HepG2 (cell line): ENCODE measurements at places on chromosomes 1 and 21.
A peak's percentile ranks its signal among the peaks of the same experiment; 100 is the strongest.

DNA sequence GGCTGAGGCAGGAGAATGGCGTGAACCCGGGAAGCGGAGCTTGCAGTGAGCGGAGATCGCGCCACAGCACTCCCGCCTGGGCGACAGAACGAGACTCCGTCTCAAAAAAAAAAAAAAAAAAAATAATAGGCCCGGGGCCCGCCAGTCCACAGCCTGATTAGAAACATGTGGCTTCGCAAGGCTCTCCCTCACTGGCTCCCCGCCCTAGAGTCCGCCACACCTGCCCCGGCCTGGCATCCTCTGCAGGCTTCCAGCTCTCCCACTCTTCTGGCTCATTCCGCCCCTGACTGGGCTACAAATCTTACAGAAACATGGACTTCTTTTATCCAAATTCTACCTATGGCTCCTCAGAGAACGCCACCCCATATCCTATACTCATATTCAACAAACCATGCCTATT, 32.4 kb downstream of the PGBD5 start:
- peaks cover 12% of the 10 kb centered on the region; the same call in 2 of the 3 replicates for H3K27me3 ChIP-seq
- no peak overlapping the region for H3K27ac ChIP-seq
- no peaks in the 10 kb centered on the region for H3K4me1 ChIP-seq
- no peaks in the 10 kb centered on the region for H3K36me3 ChIP-seq
- DNase-seq = no peak
- H3K4me3 ChIP-seq = no peak overlapping the region

GRCh38 chr21:30953605-30954004, 72.2 kb upstream of the KRTAP11-1 start:
- DNase-seq = no peak
- H3K27ac ChIP-seq = no peak overlapping the region
- H3K4me1 ChIP-seq = no peaks in the 10 kb centered on the region
- no peak overlapping the region for H3K4me3 ChIP-seq
- no peaks in the 10 kb centered on the region for H3K27me3 ChIP-seq

DNA sequence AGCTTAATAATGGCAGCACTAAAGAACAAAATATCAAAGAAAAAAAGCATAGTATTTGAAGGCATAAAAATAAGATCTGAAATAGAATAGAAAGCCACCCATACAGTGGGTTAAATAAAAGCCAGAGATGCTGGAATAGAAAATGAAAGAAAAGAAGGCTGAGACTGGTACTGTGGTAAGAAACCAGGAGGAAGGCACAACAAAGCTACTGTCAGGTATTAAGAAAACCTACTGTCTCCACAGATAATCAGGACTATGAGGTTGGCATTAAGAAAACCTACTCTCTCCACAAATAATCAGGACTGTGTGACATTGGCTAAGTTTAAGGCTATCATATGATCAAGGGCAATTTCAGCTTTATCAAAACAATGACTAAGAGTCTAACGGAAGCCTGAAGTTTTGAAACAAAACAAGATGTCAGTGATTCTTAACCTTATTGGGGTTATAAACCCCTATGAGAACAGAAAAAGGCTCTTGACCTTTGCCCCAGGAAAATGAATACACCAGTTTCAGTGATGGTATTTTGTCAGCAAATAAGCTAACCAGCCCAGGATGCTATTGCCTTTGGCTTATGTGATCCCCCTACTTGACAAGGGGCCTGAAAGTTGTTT, 24.4 kb downstream of the MCOLN2 start:
- no peaks in the 10 kb centered on the region for H3K27me3 ChIP-seq
- no peak overlapping the region for H3K27ac ChIP-seq
- no peaks in the 10 kb centered on the region for H3K4me1 ChIP-seq
- H3K36me3 ChIP-seq = no peaks in the 10 kb centered on the region
- DNase-seq = no peak

DNA sequence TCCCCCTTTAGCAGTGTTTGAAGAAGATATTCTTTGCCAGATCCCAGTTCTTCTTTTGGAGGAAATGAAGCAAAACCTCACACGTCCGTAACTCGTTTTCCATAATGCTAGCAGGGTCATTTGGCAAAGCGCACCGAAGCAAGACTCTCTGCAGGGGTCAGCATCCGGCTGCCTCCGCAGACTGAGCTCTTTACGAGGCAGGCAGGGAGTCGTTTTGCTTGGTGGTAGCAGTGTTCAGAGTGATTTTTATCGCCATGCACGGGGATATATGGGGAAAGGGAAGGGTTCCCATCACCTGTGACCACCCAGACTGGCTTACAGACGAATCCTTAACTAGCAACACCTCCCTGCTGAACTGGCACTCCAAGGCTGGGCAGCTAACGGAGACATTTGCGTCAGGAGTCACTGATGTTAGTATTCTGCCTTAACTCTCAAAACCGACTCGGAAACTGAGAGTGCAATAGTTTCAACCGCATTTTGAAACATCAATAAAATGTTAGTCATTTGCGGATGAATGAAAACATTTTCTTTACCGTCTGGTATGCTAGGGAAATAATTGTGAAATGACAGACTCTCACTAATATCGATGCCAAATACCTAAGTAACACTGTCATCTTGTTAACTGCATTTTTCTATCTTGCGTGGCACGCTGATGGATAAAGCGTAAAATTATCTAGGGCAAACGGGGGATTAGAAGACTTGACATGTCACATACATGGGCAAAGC, 2.2 kb upstream of the NEGR1 start:
- 0 out of 2 replicates have a peak overlapping the region, but pooled peaks have one; percentile 56 for H3K4me3 ChIP-seq
- H3K36me3 ChIP-seq = no peaks in the 10 kb centered on the region
- DNase-seq = peak; percentile 13

DNA sequence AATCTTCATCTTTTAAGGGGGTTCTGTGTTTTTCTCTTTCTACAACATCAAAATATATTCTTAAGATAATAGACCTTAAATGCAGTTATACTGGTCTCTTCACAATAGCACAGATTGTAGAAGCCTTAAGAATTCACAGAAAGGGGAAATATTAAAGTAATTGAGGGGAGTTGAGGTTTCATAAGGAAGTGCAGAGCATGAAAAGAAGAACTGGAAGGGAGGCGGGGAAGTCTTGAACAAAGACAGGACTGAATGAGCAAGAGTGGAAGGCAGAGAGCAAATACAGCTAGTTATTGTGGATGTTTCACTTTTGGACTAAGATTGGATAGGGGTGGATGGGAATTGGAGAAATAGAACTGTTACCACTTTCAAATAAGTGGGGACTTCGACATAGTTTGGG, 67.7 kb downstream of the PTGER3 start:
- H3K36me3 ChIP-seq = no peaks in the 10 kb centered on the region
- DNase-seq = no peak

- H3K27me3 ChIP-seq = no peaks in the 10 kb centered on the region
- peaks cover 12% of the 10 kb centered on the region for H3K4me1 ChIP-seq
- no peak for DNase-seq
- H3K36me3 ChIP-seq = no peaks in the 10 kb centered on the region
- H3K4me3 ChIP-seq = no peak overlapping the region
These were observed 50.2 kb downstream of the RABGAP1L start for GRCh38 chr1:174209347-174210187.

GRCh38 chr1:61224609-61225008, 142.2 kb downstream of the NFIA start:
- peaks cover 79% of the 10 kb centered on the region for H3K4me1 ChIP-seq
- no peak for DNase-seq
- no peaks in the 10 kb centered on the region for H3K27me3 ChIP-seq

DNA sequence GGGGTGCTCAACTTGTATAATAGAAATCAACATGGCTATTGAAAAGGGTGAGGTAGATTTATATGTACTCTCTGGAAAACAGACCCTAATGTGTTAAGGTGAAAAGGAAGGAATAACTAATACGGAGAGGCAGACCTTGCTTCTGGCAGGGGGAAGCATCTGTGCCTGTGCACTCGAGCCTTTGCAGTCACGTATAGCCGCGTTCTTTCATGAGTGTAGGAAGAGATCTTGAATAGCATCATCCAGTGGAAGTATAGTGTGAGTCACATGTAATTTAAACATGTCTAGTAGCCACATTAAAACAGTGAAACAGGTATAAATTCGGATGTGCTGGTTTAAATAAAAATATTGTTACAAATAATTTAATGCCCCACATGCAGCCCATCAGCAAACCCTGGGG, 3.0 kb downstream of the A3GALT2 start:
- H3K27ac ChIP-seq = no peak overlapping the region
- H3K36me3 ChIP-seq = peaks cover 2% of the 10 kb centered on the region; the same call in 1 of the 3 replicates
- no peak for DNase-seq
- H3K4me1 ChIP-seq = peaks cover 9% of the 10 kb centered on the region
- peaks cover 33% of the 10 kb centered on the region for H3K27me3 ChIP-seq

DNA sequence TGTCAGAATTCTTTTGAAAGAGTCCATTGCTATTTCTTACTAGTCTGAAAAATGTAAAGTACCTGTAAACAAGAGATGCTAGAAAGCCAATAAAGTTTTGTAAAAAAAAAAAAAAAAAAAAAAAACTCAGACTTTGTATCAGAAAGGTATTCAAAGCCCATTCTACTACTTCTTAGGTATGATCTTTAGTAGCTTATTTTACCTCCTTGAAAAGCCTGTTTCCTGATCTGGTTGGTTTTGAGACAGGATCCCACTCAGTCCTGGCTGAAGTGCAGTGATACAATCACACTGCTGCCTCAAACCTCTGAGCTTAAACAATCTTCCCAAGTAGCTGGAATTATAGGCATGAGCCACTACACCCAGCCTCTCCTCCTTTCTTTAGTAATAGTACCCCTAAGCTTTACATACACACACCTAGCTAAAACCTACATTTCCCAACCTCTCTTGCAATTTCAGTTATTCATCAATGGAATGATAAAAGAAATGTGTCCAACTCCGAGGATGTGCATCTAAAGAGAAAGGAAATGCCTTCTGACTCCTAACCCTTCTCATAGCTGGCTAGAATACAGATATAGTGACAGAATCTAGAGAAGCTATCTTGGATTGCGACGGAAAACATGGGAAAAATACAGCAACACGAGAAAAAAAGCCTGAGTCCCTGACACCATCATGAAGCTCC, 30.6 kb downstream of the EPS15 start:
- H3K4me3 ChIP-seq = no peak overlapping the region
- H3K4me1 ChIP-seq = peaks cover 6% of the 10 kb centered on the region
- DNase-seq = no peak

DNA sequence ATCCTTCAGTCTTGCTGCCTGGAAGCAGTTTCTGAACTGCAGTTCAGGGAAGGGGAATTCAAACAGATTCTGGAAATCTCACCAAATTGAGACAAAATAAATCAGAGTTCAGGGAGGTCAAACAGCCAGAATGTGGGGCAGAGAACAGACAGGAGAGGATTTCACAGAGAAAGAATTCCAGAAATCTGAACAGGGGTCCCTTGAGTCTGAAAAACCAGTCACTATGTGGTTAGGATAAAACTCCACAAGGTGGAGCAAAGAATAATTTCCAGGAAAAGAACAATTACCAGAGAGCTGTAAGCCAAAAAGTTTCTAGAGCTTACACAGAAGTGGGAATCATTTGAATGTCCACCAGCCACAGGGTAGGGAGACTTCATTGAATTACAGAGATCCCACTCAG, 84.7 kb downstream of the URB2 start:
- no peak overlapping the region for H3K27ac ChIP-seq
- H3K4me1 ChIP-seq = peaks cover 7% of the 10 kb centered on the region
- H3K4me3 ChIP-seq = no peak overlapping the region

GRCh38 chr1:94582565-94582964, 41.0 kb upstream of the F3 start:
- H3K4me3 ChIP-seq = no peak overlapping the region
- peaks cover 24% of the 10 kb centered on the region for H3K4me1 ChIP-seq
- H3K27me3 ChIP-seq = no peaks in the 10 kb centered on the region
- H3K27ac ChIP-seq = no peak overlapping the region
- DNase-seq = no peak
- no peaks in the 10 kb centered on the region for H3K36me3 ChIP-seq

GRCh38 chr1:87058343-87058649, 143.9 kb downstream of the HS2ST1 start:
- no peaks in the 10 kb centered on the region for H3K27me3 ChIP-seq
- no peak overlapping the region for H3K4me3 ChIP-seq
- no peak overlapping the region for H3K27ac ChIP-seq

GRCh38 chr1:228866468-228866867, 131.2 kb downstream of the RHOU start:
- H3K27me3 ChIP-seq = no peaks in the 10 kb centered on the region
- peak overlapping the region; percentile 32 for H3K4me3 ChIP-seq
- H3K4me1 ChIP-seq = peaks cover 89% of the 10 kb centered on the region

GRCh38 chr1:235013512-235013911, 115.1 kb downstream of the TOMM20 start:
- no peak for DNase-seq
- no peak overlapping the region for H3K4me3 ChIP-seq
- H3K27ac ChIP-seq = no peak overlapping the region
- H3K4me1 ChIP-seq = peaks cover 39% of the 10 kb centered on the region

GRCh38 chr1:109579491-109579890, 31.1 kb downstream of the GNAI3 start:
- peaks cover 57% of the 10 kb centered on the region; the same call in 2 of the 3 replicates for H3K36me3 ChIP-seq
- H3K4me1 ChIP-seq = peaks cover 10% of the 10 kb centered on the region
- H3K27me3 ChIP-seq = no peaks in the 10 kb centered on the region
- H3K4me3 ChIP-seq = no peak overlapping the region

DNA sequence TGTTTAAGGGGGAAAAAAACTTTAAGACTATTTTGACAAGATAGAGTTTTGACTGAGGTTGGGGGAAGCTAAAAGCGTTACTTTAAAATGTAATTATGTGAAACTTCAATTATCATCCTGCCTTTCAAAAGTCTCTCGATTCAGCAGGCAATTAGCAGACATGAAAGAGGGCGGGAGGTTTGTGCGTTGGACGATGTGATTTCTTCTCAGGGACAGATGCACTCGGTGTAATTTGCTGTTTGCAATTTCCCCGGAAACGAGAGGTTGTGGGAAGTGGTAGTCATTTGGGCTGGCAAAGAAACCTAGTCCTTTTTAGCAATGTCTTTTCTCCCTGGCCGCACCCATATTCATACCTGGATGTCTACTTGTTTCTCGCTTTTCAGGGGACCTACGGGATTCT, 27.1 kb downstream of the KAZN start:
- H3K36me3 ChIP-seq = no peaks in the 10 kb centered on the region
- H3K27ac ChIP-seq = no peak overlapping the region

GRCh38 chr1:12052008-12052573, 11.0 kb upstream of the TNFRSF8 start:
- no peak for DNase-seq
- peaks cover 41% of the 10 kb centered on the region; the same call in 2 of the 3 replicates for H3K27me3 ChIP-seq
- H3K4me1 ChIP-seq = no peaks in the 10 kb centered on the region
- no peak overlapping the region for H3K27ac ChIP-seq
- no peak overlapping the region for H3K4me3 ChIP-seq

DNA sequence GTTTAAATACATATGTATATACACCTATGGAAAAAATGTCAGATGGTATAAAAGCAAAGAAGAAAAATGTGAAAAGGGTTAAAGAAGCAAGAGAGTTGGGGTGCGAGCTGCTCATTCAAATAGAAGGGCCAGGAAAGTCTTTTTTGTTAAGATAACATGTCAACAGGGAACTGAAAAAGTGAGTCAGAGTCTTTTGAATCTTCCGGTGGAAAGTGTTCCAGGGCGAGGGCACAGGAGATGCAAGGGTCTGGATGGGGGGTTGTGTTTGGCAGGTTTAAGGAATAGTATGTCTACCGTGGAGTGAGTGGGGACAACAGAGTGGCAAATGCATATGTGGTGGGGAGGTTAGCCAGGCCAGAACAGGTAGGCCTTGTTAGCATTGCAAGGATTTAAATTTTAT, 22.2 kb upstream of the GNG12 start:
- no peak overlapping the region for H3K27ac ChIP-seq
- H3K4me1 ChIP-seq = no peaks in the 10 kb centered on the region
- no peaks in the 10 kb centered on the region for H3K36me3 ChIP-seq
- H3K4me3 ChIP-seq = no peak overlapping the region

GRCh38 chr1:167623951-167624350, 6.1 kb upstream of the RCSD1 start:
- no peak for DNase-seq
- H3K4me3 ChIP-seq = no peak overlapping the region
- no peaks in the 10 kb centered on the region for H3K36me3 ChIP-seq
- peaks cover 15% of the 10 kb centered on the region for H3K4me1 ChIP-seq
- H3K27ac ChIP-seq = no peak overlapping the region
